Activated CD8-positive, alpha-beta T cell treated with anti-CD3 and anti-CD28 coated beads for 36 hours (primary cell): ENCODE measurements at places on chromosomes 5 and 9.

GRCh38 chr5:135951257-135951656, 3.5 kb downstream of the LECT2 start:
- DNase-seq, result no peak

GRCh38 chr5:137596941-137597340, 97.8 kb upstream of the SPOCK1 start:
- no peak for DNase-seq

- no peak for DNase-seq
These were observed 119.7 kb upstream of the SPATA31C2 start for GRCh38 chr9:88258024-88258423.

GRCh38 chr5:170603578-170604565, 100.1 kb downstream of the KCNIP1 start:
- DNase-seq, result peak; percentile 66

DNA sequence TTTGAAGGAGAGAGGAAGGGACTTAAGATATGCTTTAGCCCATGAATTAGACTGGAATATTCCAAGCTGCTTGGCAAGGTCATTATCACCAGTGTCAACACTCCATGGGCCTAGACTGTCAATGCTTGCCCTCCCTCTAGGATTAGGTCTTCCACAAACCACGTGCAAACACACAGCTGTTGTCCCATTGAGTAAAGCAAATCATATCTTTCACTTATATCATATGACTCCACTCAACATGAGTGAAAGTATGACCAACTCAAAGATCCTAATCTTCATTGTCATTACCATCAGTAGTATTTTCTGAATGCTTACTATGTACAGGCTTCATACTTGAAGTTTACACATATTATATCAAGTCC, 57.0 kb upstream of the GRAMD2B start:
- no peak for DNase-seq

DNA sequence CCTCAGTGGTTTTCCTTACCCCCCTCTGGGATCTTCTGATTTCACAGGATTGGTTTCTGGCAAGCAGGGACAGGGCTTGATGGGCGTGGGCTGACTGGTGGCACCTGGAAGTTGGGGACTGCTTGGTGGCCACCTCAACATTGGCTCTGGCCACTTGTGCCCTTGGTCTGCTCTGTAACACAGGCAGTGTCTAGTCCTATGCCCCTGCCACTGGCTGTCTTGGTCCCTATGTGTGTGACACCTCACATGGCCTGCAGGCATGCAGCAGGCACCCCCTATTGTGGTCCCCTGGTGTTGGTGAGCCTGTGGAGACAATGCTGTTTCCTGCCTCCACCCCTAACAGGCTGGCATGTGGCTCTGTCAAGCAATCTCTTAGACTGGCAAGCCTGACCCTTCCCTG, 71.3 kb downstream of the GDA start:
- DNase-seq, result no peak

DNA sequence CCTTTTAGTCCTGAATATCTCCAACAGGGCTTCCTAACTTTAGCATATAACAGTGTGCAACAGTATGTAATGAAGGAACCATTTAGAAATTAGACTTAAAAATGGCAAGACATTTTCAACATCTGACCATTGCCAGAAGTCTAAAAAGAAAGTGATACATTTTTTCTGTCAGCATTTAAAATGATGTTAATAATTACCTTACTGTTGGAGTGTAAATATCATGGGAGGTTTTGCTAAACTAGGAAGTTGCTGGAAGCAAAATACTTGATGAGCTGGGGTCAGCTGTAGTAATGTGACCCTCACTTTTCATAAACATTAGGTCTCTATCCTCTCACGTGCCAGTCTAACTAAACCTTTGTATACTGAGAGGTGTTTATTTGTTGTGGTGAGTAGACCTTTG, 68.8 kb downstream of the NTRK2 start:
- DNase-seq, result no peak

DNA sequence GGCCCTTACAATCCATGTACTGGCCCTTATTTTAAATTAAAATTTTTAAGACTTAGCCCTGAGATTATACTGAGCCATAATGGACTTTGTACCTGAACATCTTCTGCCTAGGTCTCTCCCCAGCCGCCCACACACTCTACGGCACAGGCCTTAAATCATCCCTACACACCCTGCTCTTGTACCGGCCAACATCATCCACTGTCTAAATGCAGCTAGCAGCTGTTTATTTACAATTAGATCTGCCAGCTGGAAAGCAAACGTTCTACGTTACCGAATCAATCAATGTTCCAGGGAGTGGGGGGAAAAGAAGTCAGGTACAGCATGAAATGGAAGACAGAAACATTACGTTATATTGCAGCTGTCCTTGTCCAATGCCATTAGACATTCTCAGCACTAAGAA, 88.4 kb upstream of the GRAMD2B start:
- no peak for DNase-seq

DNA sequence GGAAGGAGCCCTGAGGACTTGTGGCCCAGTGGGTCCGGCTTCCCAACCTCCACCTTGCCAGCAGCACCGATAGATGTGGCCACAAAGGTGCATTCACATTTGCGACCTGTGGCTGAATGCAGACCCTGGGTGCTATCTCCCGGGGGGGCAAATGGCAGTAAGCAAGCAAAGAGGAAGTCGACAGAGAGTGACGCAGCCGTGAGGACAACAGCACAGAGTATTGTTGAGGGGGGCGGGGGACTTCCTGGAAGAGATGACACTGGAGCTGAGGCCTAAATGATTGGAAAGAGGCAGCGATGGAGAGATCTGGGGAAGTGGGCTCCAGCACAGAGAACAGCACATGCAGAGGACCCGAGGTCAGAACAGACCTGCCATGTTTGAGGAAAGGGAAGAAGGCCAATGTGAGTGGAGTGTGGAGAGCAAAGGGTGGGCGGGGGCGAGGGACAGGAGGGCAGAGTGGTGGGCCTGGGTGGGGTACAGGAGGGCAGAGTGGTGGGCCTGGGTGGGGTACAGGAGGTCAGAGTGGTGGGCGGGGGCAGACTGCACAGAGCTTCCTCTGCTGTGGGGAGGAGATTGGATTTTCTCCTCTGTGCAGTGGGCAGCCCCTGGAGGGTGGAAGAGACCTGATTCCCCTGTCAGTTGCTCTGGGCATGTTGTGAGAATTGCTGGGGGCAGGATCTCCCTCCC, 42.6 kb downstream of the ADAMTS2 start:
- DNase-seq, result no peak

DNA sequence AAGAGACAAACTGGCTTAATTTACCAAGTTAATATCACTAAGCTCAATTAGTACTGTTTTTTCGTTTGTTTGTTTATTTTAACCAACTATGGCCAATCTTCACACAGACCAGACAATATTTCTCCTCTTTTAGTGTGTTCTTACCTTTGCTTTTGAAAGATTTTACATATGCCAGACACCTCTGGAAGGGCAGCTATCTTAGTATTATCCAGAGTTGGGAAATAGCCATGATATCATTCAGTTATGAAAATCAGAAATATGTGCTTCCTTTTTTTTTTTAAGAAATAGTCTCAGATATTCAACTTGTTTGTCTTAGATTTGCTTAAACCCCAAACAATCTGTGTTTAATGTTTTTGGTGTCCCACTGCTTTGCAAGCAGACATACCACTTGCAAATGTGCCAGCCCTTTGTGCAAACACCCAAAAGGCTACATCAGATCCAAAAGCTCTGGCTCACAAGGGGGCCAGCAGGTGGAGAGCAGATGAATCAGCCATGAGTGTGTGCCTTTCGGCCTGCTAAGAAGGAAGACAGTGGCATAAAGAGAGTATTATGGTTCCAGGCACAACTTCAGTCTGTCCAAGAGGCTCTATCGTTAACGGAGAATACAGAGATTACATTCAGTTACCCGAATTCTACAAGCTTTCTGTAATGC, 147.6 kb downstream of the EFNA5 start:
- DNase-seq, result no peak

GRCh38 chr9:109789556-109789955, 9.6 kb downstream of the PALM2AKAP2 start:
- no peak for DNase-seq

DNA sequence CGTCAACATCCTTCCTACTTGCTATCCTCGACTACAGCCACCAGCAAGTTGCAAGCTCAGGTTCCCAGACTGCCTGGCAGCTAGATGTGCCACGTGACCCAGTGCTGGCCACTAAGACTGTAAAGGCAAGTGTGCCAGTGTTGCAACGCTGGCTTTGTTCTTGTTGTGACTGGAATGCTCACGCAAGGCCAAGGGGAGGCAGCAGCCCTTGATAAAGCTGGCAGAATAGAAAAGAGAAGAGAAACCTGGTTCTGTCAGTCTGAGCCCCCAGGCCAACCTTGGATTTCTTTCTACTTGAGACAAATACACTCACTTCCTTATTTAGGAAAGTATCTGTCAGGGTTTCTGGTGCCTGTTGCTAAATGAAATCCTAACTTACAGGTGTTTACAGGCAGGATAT, 113.0 kb downstream of the KLHL3 start:
- DNase-seq, result no peak
